Aortic smooth muscle cell (primary cell): ENCODE measurements at places on chromosomes 12 and 14. TPM values are rescaled to one million over a fixed set of nuclear protein-coding genes. Genes with fewer than 3 reads are reported as not detected.

The OVCH1 gene
- total RNA-seq: 0.12 and 0.26 TPM in 2 replicates

The TBC1D30 gene
- total RNA-seq: 0.53 and 0.62 TPM in 2 replicates

The CDH24 gene
- total RNA-seq: 3.0 and 3.4 TPM in 2 replicates

The WIF1 gene
- total RNA-seq: not detected in 2 replicates

The DACT1 gene
- total RNA-seq: 3.2 and 5.3 TPM in 2 replicates

The C12orf54 gene
- not detected in 2 replicates for total RNA-seq

The DEGS2 gene
- under 0.01 TPM in 1 of 2 replicates, not detected in the other for total RNA-seq

The SLC25A21 gene
- 0.25 and 0.40 TPM in 2 replicates for total RNA-seq

The SLCO1B1 gene
- not detected in 2 replicates for total RNA-seq

The HPD gene
- total RNA-seq: 4.7 and 19.3 TPM in 2 replicates

The SDR9C7 gene
- not detected in 2 replicates for total RNA-seq

The CEP170B gene
- total RNA-seq: 12.1 and 14.9 TPM in 2 replicates

The PITPNM2 gene
- total RNA-seq: 4.5 and 6.4 TPM in 2 replicates

The TSPAN11 gene
- 0.25 and 0.26 TPM in 2 replicates for total RNA-seq

The RND1 gene
- 0.40 and 0.62 TPM in 2 replicates for total RNA-seq

The RNF212B gene
- not detected in 2 replicates for total RNA-seq
